MG63 (cell line): ENCODE measurements at places on chromosomes 12 and 14. TPM values are rescaled to one million over a fixed set of nuclear protein-coding genes. Genes with fewer than 3 reads are reported as not detected.

Gene TEX22
- 0.22 and 0.63 TPM in 2 replicates for total RNA-seq

Gene LMNTD1
- total RNA-seq, result not detected in 2 replicates

Gene TMEM117
- 4.3 and 12.0 TPM in 2 replicates for total RNA-seq

Gene JPH4
- not detected in 2 replicates for total RNA-seq

Gene AICDA
- total RNA-seq, result not detected in 2 replicates

Gene SIX1
- 4.1 and 10.7 TPM in 2 replicates for total RNA-seq

Gene MAP3K9
- 0.17 and 0.76 TPM in 2 replicates for total RNA-seq

Gene MGP
- 0.69 and 0.72 TPM in 2 replicates for total RNA-seq

Gene ARHGEF25
- 17.0 and 17.4 TPM in 2 replicates for total RNA-seq

Gene LRFN5
- total RNA-seq, result not detected in 2 replicates

Gene FITM1
- total RNA-seq, result 0.79 TPM in 1 of 2 replicates, not detected in the other

Gene TPPP2
- total RNA-seq, result not detected in 2 replicates

Gene PPP1R12A
- total RNA-seq, result 47.4 and 82.1 TPM in 2 replicates

Gene P2RX2
- not detected in 2 replicates for total RNA-seq

Gene FAIM2
- total RNA-seq, result not detected in 2 replicates

Gene ADAMTS20
- total RNA-seq, result not detected in 2 replicates

Gene KRT74
- total RNA-seq, result not detected in 2 replicates

Gene ANKRD33
- not detected in 2 replicates for total RNA-seq

Gene NGB
- total RNA-seq, result not detected in 2 replicates

Gene ABHD12B
- total RNA-seq, result not detected in 2 replicates

Gene RNASE7
- total RNA-seq, result not detected in 2 replicates

Gene CHFR
- 12.6 and 33.3 TPM in 2 replicates for total RNA-seq

Gene ABCC9
- not detected in 2 replicates for total RNA-seq

Gene SOX5
- total RNA-seq, result not detected in 2 replicates

Gene KANSL2
- total RNA-seq, result 42.8 and 56.3 TPM in 2 replicates

Gene MSI1
- not detected in 2 replicates for total RNA-seq

Gene CCDC198
- total RNA-seq, result not detected in 2 replicates

Gene SLC4A8
- 0.89 and 0.96 TPM in 2 replicates for total RNA-seq

Gene MUCL1
- total RNA-seq, result not detected in 2 replicates

Gene PRR4
- not detected in 2 replicates for total RNA-seq

Gene A2ML1
- not detected in 2 replicates for total RNA-seq

Gene GRIN2B
- 0.56 and 19.0 TPM in 2 replicates for total RNA-seq

Gene DPPA3
- not detected in 2 replicates for total RNA-seq

Gene NR1H4
- not detected in 2 replicates for total RNA-seq

Gene KRT75
- not detected in 2 replicates for total RNA-seq

Gene FAM181A
- not detected in 2 replicates for total RNA-seq

Gene ADAM20
- total RNA-seq, result not detected in 2 replicates

Gene TAS2R19
- not detected in 2 replicates for total RNA-seq

Gene PABPN1
- 48.3 and 89.9 TPM in 2 replicates for total RNA-seq

Gene PTCSC3
- total RNA-seq, result not detected in 2 replicates

Gene KLHL33
- total RNA-seq, result not detected in 2 replicates

Gene OR6C2
- not detected in 2 replicates for total RNA-seq

Gene DEGS2
- not detected in 2 replicates for total RNA-seq

Gene KRT71
- total RNA-seq, result not detected in 2 replicates

Gene RASSF8
- 7.3 and 40.9 TPM in 2 replicates for total RNA-seq

Gene HOXC10
- total RNA-seq, result 19.8 and 27.4 TPM in 2 replicates

Gene IGF1
- total RNA-seq, result not detected in 2 replicates

Gene CAPZA3
- not detected in 2 replicates for total RNA-seq

Gene KRT72
- not detected in 2 replicates for total RNA-seq

Gene STYK1
- total RNA-seq, result not detected in 2 replicates

Gene SIX4
- total RNA-seq, result 2.0 and 3.1 TPM in 2 replicates
